ENCODE measurements at places on chromosomes 12 and 14.
A peak's percentile ranks its signal among the peaks of the same experiment; 100 is the strongest.

DNA sequence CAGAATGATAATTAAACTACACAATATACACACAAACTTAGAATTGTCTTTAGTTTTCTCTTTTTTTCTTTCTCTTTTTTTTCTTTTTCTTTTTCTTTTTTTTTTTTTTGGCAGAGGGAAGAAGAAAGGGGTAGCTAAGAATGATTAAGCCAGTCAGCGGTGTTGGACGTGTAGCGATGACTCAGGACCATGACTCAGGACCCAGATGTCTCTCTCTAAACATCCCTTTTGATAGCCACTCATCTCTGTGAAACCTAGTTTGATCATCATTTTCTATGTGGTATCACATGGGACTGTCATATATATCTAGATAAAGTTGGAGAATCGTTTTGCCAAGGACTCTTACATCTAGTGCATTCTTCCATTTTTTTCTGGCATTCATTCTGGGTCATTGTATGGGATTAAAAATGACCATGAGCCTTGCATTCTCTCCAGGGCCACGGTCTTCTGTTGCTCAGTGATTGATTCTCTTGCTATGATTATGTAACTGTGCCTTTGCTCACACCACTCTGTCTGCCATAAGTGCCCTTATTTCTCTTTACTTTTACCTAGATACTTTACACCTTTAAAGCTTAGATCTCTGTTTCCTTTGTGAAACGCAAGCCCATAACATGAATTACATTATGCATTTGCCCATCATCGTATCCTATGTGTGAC lies 26.6 kb upstream of the NRXN3 start:
- DNase-seq: no peak

DNA sequence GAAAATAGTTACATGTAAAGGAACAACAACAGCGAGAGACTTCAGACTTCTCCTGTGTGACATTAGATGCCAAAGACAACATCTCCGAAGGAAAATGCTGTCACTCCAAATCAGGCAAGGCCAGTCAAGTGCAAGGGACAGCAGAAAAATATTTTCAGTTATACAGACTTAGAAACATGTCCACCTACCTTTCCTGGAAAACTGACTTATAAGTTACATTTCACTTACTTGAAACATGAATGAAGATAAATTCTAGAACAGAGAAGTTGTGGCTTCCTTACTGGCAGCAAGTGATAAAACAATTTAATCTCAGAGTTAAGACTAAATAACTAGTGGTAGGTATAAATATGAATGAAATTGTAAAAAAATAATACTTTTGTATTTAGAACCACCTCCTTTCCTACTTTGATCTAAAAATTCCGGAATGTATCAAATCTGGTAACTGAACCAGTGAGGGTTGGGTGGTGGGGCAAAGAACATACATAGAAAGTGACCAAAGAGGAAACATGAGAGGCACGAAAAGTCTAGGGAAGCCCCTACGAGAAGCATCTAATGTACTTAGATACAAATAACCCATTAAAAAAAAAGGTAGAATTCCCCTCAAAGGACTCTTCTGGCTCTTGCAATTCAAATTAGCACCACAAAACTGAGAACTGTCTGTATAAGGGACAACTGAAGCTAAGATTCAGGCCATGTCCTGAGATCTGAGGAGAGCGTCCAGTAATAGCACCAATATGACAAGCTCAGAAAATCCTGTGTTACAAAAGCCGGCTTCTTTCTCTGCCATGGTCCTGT lies 21.2 kb downstream of the MTHFD1 start:
- DNase-seq: no peak

- DNase-seq: no peak
Measured at GRCh38 chr12:95198914-95199313, 18.4 kb downstream of the FGD6 start.

- DNase-seq: no peak
Measured at GRCh38 chr12:69688021-69688420, 11.1 kb downstream of the BEST3 start.

GRCh38 chr14:86852530-86852929 lies 1140.5 kb downstream of the GALC start:
- no peak for DNase-seq

DNA sequence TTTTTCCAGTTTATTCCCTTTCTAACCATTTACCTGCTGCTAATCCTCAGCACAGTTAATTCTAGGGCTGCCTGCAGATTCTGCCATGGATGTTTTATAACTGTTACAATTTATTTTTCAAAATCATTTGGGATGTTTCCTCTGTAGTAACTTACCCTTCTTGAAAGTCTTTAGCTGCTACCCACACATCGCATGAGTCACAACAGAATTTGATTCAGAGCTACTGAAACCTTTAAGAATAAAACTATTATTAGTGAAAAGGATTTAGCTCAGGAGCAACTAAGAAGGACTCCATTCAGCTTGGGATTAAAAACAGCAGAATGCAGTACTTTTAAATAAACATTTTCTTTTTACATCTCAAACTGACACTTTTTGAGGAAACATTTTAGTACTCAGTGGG lies 41.7 kb upstream of the RGS6 start:
- no peak for DNase-seq

- no peak for DNase-seq
Measured at GRCh38 chr12:106188256-106188655, 49.5 kb upstream of the NUAK1 start.

- no peak for DNase-seq
Measured at GRCh38 chr14:103626146-103626850, 2.7 kb upstream of the KLC1 start.

DNA sequence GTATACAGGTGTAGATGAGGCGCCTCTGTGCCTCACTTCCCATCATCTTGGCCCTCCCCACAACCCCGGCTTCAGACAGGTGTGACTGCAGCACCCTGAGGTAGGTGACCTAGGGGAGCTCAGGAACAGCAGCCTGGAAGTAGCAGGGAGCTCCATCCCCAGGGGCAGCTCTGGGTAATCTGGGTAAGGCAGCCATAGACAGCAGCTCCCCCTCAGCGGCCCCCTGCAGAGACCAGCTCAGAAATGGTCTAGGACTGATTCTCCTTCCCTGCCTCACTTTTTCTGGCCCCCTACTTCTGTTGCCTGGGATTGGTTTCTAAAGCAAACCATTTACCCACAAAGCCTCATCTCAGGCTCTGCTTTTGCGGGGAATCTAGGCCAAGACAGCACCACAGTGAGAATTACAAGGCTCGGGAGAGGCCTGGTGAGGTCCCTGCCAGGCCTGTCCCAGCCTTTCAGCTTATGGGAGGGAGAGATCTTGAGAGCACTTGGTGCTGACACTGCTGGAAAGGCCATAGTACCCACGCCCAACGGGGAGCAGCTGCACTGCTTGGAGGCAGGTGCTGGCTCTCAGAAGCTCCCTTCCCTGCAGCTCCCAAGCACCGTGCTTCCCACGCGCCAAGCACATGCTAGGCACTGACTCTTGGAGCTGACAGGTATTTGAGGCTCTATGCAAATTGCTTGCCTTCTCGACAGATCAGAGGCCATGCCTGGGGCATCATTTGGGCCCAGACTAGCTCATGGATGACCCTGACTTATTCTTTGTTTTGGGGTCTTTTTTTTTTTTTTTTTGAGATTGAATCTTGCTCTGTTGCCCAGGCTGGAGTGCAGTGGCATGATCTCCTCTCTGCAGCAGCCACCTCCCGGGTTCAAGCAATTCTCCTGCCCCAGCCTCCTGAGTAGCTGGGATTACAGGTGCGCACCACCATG lies 45.1 kb upstream of the TRAF3 start:
- DNase-seq: no peak

DNA sequence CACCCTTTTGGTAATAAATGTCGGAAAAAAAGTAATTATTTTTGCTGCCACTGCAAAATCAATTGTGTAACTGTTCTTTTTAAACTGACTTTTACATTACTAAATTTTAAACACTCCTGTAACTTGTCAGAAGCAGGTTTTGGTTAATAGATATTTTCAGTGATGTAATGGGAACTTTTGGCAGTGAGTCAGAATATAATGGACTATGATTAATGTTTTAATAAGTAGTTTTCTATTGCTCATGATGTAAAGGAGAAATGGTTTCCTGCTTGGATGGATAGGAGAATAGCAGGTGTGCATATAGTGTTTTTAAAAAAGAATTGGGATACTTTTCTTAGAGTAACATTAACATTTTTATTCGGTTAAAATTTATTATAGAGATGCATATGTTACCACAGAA lies 58.8 kb downstream of the TRMT5 start:
- DNase-seq: no peak

DNA sequence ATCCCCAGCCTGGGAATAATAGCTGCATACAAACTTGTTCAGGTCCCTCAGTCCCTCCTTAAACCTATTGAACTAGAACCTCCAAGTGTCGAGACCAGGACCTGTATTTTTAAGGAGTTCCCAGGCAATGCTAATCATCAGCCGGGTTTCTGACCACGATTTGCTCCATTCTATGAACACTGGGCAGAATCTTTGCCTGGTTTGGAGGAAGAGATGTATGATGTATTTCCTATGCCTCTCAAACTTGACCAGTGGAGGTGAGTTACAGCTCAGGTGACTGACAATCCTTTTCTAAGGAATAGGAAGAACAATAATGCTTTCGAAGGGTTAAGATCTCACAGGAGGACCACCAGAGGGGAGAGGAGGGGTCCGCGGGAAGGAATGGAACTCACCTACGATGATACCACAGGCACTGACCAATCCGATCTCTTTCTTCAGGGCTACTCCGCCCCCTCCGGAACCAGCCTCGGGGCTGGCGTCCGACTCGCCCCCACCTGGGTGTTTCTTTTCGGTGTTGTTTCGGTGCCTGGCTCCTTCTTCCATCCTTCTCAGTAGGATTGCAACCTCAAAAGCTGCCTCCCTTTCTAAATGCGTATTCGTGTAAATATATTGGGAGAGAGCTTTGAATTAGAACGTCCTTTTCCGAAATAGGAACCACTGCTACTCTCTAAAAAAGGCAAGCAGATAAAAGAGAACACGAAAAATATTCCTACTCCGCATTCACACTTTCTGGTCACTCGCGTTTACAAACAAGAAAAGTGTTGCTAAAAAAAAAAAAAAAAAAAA lies 895 bp downstream of the SLC7A8 start:
- DNase-seq: no peak

DNA sequence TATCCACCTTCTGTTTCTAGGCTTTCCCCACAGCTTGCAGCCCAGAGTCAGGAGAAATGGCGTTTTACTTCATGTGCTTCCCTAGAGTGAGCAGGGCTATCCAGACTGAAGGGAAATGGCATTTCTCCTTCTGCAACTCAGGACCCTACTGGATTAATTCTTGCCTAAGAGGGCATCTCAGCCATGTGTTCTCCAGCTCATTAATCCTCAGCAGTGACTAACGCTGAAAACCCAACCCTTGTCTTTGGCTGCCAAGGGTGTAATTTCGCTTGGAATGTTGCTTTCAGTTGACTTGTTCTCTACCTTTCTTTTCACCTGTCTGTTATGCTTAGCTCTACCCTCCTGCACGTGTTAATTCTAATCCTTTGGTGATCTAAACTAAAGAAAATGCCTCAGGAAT lies 21.0 kb upstream of the EMP1 start:
- DNase-seq: no peak

- no peak for DNase-seq
Measured at GRCh38 chr14:62777510-62777909, 267.7 kb downstream of the KCNH5 start.

DNA sequence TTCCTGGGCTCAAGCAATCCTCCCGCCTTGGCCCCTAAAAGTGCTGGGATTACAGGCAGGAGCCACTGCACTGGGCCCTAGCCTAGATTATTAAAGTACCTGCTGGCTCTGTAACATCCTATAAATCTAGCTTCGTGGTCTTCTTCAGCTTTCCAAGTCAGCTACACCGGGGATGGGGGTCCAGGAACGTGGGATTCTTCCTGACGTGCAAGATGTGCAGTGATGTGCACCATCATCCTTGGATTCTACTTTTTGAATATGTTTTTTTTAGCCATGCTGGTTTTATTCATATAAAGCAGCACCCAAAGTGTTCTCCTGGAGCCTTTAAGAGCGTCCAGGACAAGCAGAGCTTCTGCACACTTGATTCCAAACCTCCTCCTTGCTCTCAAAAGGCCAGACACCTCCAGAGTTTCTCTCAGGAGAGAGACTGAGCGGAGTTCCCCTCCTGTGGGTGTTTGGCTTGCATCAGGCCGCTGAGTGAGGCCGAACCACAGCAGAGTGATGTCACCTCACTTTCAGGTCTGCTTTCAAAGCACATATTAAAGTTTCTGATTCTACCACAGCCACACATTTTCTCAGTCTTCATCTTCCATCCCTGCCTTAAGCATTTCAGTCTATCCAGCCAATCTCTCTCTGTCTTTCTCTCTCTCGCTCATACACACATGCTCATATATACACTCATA lies 33.4 kb downstream of the VCPKMT start:
- peak; percentile 79 for DNase-seq

DNA sequence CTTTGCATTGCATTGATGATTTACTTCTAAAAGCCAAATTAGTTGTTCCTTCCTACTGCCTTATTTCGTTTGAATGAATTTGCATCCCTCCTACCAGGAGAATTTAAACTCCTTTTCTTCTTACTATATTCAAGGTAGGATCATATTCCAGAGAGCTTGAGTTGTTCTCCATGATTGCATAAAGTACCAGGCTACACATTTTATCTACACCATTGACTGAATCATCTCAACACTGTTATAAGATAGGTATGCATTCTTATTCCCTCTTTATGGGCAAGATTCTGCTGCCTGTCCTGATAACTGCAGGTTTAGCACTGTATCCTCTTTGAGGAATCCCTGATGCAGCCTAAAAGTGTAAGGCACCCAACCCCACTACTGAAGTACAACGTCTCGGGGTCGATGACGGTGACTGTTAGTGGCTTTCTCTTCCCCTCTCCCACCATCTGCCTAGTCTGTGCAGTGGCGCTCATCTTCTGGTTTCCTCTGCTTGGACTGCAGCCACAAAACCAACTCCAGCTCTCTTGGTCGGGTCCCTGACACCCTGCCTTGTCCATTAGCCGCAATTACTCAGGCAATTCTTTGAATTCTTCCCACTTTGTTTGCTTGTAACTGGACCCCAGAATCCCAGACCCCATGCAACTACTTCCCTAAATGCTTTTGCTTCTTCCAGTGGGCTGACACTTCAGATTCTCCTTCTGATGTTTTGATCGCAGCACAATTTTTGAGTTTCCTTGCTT lies 44.4 kb upstream of the STXBP6 start:
- DNase-seq: no peak

- no peak for DNase-seq
Measured at GRCh38 chr14:38363217-38363616, 107.3 kb upstream of the CLEC14A start.

DNA sequence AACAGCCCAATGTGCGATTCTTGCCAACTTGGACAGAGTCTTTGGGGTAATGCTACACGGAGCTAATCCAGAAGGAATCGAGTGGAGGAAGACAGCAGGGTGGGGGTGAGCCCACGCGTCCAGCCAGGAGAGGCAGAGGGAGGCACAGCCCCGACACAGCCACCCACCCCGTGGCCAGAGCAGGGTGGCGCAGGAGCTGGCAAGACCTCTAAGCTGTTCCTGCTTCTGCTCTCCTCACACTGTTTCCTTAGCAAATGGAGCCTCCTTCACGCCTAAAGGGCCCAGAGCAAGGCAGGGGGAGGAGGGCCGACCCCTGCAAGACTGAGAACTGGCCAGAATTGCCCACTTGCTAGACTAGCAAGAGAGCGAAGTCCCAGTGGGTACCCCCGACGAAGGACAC lies 91.5 kb downstream of the FBXL14 start:
- DNase-seq: no peak
